Osteoblast (primary cell): ENCODE measurements at places on chromosomes 5 and 9. TPM values are rescaled to one million over a fixed set of nuclear protein-coding genes. Genes with fewer than 3 reads are reported as not detected.

Gene CTXN3
- total RNA-seq: not detected in 2 replicates

- DNase-seq: no peak
- H3K36me3 ChIP-seq: no peaks in the 10 kb centered on the region
- H3K27me3 ChIP-seq: no peaks in the 10 kb centered on the region
Measured at GRCh38 chr9:133453651-133454050, 6.1 kb upstream of the CACFD1 start.

Gene FOXD4L6
- total RNA-seq: under 0.01 TPM in 1 of 2 replicates, not detected in the other

Gene TMEM215
- not detected in 2 replicates for total RNA-seq

DNA sequence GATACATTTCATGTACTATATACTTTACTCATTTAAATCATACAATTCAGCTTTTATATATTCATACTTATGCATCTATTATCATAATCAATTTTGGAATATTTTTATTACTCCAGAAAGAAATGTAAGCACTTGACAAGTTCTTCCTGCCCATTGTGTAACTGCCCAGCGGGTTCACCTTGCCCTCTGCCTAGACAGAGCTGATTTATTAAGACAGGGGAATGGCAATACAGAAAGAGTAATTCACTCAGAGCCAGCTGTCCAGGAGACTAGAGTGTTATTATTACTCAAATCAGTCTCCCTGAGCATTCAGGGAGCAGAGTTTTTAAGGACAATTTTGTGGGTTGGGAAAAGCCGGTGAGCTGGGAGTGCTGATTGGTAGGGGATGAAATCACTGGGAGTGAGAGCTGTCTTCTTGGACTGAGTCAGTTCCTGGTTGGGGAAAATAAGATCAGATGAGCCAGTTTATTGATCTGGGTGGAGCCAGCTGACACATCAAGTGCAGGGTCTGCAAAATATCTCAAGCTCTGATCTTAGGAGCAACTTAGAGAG lies 16.1 kb upstream of the SPIN1 start:
- H3K4me1 ChIP-seq: no peaks in the 10 kb centered on the region
- no peak for DNase-seq
- no peak overlapping the region for H3K4me3 ChIP-seq
- no peak overlapping the region for H3K27ac ChIP-seq

DNA sequence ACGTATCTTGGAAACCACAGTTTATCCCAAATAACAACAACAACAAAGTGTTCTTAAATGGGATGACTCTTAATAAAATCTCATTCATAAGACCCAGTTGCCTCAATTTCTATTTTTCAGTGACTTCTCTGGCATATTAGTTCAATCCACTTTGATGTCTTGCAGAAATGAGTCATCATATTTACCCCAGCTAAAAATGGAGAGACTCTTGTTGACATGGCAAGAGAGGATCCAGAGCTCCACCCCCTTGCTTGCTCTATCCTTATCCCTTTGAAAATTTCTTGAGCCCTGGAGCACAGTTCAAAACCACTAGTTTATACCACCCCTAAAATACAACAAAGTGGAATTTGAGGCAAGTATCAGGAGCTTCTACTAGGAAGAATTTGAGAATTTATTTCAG lies 20.8 kb downstream of the VCAN start:
- DNase-seq: no peak
- no peaks in the 10 kb centered on the region for H3K27me3 ChIP-seq
- H3K36me3 ChIP-seq: peaks cover 74% of the 10 kb centered on the region
- H3K4me1 ChIP-seq: peaks cover 5% of the 10 kb centered on the region
- H3K27ac ChIP-seq: no peak overlapping the region

DNA sequence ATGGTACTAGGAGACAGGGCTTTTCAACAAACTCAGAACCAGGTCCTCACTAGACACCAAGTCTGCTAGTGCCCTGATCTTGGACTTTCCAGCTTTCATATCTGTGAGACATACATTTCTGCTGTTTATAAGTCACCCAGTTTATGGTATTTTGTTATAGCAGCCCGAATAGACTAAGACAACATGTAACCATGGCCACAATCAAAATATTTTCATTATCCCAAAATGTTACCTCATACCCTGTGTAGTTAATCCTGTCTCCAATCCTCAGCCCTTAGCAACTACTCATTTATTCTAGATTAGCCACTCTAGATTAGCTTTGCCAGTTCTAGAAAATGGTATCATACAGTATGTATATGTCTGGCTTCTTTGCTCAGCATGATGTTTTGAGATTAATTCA lies 6.3 kb upstream of the ATG10 start:
- DNase-seq: no peak
- no peaks in the 10 kb centered on the region for H3K4me1 ChIP-seq
- H3K4me3 ChIP-seq: no peak overlapping the region
- no peak overlapping the region for H3K27ac ChIP-seq

DNA sequence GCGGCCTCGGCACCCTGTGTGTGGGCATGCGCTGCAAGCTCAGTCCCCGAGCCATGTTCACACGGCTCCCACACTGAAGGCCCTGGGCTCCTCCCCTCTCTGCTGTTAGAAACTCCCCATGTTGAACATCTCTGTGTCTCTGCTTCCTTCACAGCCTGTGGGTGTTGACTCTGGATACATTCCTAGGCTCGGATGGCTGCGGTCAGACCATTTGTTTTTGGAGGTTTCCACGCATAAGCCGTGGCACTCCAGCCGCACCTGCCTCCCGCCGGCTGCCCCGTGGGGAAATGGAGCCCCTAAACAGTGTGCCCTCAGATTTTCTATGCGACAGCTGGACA lies 31.2 kb upstream of the LRRC14B start:
- H3K4me3 ChIP-seq: peak overlapping the region; percentile 52
- peak; percentile 98 for DNase-seq
- peaks cover 28% of the 10 kb centered on the region for H3K4me1 ChIP-seq
- peaks cover 3% of the 10 kb centered on the region for H3K27me3 ChIP-seq
- peak overlapping the region; percentile 68 for H3K27ac ChIP-seq
